Regular cardiac myocyte (primary cell): ENCODE measurements at places on chromosomes 7 and 10. TPM values are rescaled to one million over a fixed set of nuclear protein-coding genes. Genes with fewer than 3 reads are reported as not detected.

LIPF gene
- total RNA-seq: not detected in 2 replicates

DKK1 gene
- 90.5 and 174 TPM in 2 replicates for total RNA-seq

CYP2C19 gene
- not detected in 2 replicates for total RNA-seq

HABP2 gene
- under 0.01 and 0.19 TPM in 2 replicates for total RNA-seq

MOGAT3 gene
- total RNA-seq: not detected in 2 replicates

GIMAP6 gene
- 0.19 and 0.56 TPM in 2 replicates for total RNA-seq

TEX36 gene
- not detected in 2 replicates for total RNA-seq

SORBS1 gene
- 0.19 and 1.1 TPM in 2 replicates for total RNA-seq

AGMO gene
- 5.9 and 6.2 TPM in 2 replicates for total RNA-seq

CRTAC1 gene
- total RNA-seq: under 0.01 and 0.28 TPM in 2 replicates

SSC4D gene
- total RNA-seq: 0.77 and 1.4 TPM in 2 replicates

CARD11 gene
- total RNA-seq: 0.28 and 0.38 TPM in 2 replicates

CYP2C18 gene
- total RNA-seq: not detected in 2 replicates

HIBADH gene
- total RNA-seq: 62.7 and 78.6 TPM in 2 replicates

CCAR1 gene
- total RNA-seq: 23.1 and 33.4 TPM in 2 replicates

GNA12 gene
- 23.4 and 27.0 TPM in 2 replicates for total RNA-seq

TMEM184A gene
- total RNA-seq: under 0.01 and 0.19 TPM in 2 replicates

NOLC1 gene
- 22.3 and 75.9 TPM in 2 replicates for total RNA-seq

ZNF365 gene
- total RNA-seq: 3.3 and 6.2 TPM in 2 replicates

STAM gene
- 16.1 and 20.9 TPM in 2 replicates for total RNA-seq

CALML3 gene
- not detected in 2 replicates for total RNA-seq

EN2 gene
- total RNA-seq: not detected in 2 replicates

PDK4 gene
- 0.58 and 6.5 TPM in 2 replicates for total RNA-seq

CDHR3 gene
- total RNA-seq: 2.5 and 2.8 TPM in 2 replicates

IGFBP3 gene
- total RNA-seq: 63.3 and 524 TPM in 2 replicates

VWDE gene
- total RNA-seq: 0.19 TPM in 1 of 2 replicates, not detected in the other

MMP21 gene
- total RNA-seq: 0.28 TPM in 1 of 2 replicates, not detected in the other

PLAU gene
- 53.0 and 130 TPM in 2 replicates for total RNA-seq

C7orf33 gene
- total RNA-seq: not detected in 2 replicates

ZNF467 gene
- total RNA-seq: 0.56 and 0.77 TPM in 2 replicates

HACD1 gene
- total RNA-seq: 23.7 and 30.5 TPM in 2 replicates

ZNF716 gene
- not detected in 2 replicates for total RNA-seq

HOXA5 gene
- 0.77 and 0.85 TPM in 2 replicates for total RNA-seq

PLAC9 gene
- 12.8 and 19.4 TPM in 2 replicates for total RNA-seq

AOAH gene
- not detected in 2 replicates for total RNA-seq

AS3MT gene
- 7.3 and 7.5 TPM in 2 replicates for total RNA-seq

CFTR gene
- total RNA-seq: under 0.01 TPM in 2 replicates

HHEX gene
- 1.7 and 7.1 TPM in 2 replicates for total RNA-seq

CNTNAP2 gene
- total RNA-seq: not detected in 2 replicates

EGFR gene
- total RNA-seq: 44.5 and 47.2 TPM in 2 replicates

ZNF736 gene
- total RNA-seq: 10.7 and 13.0 TPM in 2 replicates

EPDR1 gene
- 54.1 and 119 TPM in 2 replicates for total RNA-seq

CPA2 gene
- not detected in 2 replicates for total RNA-seq

MSMB gene
- not detected in 2 replicates for total RNA-seq

STN1 gene
- total RNA-seq: 32.8 and 38.6 TPM in 2 replicates

NACAD gene
- total RNA-seq: 0.38 and 0.56 TPM in 2 replicates
